NAMALWA (cell line): ENCODE measurements at places on chromosomes 16 and 17.
A peak's percentile ranks its signal among the peaks of the same experiment; 100 is the strongest.

- DNase-seq, result peak; percentile 52
Measured at GRCh38 chr17:55576237-55576995, 65.2 kb upstream of the SMIM36 start.

DNA sequence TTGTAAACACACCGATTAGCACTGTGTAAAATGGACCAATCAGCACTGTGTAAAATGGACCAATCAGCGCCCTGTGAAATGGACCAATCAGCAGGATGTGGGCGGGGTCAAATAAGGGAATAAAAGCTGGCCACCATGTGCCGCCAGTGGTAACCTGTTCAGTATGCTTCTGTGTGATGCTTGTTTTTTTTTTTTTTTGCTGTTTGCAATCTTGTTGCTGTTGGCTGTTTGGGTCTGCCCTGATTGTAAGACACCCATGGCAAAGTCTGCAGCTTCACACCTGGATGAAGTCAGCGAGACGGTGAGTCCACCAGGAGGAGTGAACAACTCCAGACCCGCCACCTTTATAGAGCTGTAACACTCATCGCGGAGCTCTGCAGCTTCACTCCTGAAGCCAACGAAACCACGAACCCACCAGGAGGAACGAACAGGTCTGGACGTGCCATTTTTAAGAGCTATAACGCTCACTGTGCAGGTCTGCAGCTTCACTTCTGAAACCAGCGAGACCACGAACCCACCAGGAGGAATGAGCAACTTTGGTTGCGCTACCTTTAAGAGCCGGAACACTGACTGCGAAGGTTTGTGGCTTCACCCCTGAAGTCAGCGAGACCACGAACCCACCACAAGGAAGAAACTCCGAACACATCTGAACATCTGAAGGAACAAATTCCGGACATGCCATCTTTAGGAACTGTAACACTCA lies 85.0 kb upstream of the MED9 start:
- DNase-seq, result peak; percentile 47

GRCh38 chr17:64547319-64547718 lies 40.5 kb downstream of the CEP95 start:
- no peak for DNase-seq

GRCh38 chr16:30904114-30904780 lies 7.8 kb downstream of the CTF1 start:
- no peak for DNase-seq

DNA sequence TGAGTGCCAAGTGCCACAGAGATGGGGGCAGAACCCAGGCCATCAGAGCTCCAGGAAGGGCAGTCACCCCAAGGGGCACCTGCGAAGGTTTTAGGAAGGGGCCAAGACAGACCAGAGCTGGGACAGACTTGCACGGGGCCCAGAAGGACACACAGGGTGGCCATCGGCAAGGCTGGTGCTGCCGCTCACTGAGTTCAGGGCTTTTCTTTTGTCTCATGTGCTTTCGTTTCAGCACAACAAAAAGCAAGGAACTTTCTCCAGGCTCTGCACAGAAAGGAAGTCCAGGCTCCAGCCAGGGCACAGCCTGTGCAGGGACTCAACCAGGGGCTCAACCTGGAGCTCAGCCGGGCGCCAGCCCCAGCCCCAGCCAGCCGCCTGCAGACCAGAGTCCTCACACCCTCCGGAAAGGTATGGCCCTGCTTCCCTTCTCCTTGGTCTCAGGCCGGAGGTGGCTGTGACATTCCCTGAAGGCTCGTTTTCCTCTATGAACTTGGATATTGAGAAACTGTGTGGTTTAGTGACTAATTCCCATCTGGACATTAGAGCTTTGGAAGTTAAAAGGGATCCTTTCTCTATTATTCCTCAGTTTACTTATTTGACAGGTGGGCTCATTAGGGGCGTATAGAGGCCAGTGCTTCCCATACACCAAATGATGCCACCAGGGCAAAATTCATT lies 37.9 kb downstream of the ELAC2 start:
- DNase-seq, result no peak

GRCh38 chr17:16923097-16923903 lies 48.6 kb downstream of the TNFRSF13B start:
- no peak for DNase-seq

- no peak for DNase-seq
Measured at GRCh38 chr17:46167826-46168569, 25.2 kb downstream of the KANSL1 start.

DNA sequence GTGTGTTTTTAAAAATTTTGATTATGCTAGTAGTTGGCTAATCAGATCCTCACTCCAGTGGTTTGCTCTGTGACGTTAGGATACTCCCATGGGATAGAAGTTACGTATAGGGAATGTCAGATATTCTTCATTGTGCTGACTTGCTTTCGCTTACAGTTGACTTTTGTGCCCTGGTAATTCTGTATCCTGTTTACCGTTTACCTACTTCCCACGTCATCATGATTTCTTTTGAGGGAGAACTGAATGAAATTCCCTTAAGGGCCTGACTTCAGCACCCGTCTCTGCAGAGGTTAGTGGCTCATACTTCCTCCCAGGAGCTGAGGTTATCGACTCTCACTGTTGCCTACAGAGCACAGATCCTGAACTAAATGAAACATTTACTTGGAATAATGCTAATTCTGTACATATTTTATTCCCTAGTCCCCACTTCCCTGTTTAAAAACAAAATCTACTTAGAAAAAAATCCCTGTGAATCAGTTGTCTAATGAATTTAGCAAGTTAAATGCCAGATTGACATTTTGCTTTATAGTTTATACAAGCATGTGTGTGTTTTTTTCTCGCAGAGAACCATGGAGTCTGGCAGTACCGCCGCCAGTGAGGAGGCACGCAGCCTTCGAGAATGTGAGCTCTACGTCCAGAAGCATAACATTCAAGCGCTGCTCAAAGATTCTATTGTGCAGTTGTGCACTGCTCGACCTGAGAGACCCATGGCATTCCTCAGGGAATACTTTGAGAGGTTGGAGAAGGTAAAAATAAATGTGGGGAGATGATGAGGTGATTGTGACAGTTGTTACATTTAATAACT lies 2.8 kb downstream of the PRKAR1A start:
- no peak for DNase-seq

DNA sequence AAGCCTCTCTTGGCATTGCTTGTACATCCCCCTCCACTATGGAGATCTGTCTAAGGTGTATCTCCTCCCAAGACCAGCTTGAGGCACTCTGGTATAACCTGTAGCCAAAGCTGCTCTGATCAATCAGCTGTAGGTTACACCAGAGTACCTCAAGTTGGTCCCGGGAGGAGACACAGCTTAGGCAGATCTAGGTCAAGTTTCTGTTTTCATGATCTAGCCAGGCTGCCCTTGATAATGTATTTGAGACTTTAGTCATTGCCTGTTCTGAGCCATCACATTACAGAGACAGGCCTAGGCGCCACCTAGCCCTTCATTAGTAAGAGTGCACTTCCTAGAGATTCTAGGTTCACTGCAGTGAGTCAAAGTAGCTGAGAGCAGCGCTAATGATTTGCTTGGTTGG lies 31.4 kb downstream of the ASGR1 start:
- no peak for DNase-seq

DNA sequence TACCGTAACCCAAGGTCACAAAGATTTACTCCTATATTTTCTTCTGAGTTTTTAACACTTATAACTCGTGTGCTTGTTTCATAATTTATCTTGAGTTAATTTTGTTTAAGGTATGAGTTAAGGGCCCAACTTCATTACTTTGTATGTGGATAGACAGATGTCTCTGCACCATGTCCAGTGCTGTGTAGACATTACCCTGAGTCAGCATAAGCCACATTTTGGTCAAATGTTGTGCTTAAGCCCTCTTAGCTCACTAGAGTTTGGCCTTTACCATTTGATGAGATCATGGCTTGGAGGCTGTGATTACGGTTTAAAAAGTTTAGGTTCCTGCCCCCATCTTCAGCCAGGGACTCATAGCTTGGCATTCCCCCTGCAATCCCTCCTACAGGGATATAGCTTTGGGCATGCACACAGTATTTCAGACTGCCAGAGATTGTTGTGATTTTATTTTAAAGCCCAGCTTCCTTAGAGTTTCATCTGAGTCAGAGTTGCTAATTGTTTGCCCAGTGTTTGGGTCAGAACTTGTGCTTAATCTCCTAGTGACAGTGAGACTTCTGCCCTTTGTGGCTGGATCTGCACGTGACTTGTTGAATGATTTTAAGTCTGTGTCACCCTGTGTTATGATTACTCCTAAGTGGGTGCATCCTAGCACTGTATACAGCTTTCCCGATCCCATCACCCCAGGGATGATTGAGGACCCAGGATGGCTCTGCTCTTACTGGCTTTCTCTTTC lies 393.1 kb downstream of the CNTNAP4 start:
- DNase-seq, result no peak

DNA sequence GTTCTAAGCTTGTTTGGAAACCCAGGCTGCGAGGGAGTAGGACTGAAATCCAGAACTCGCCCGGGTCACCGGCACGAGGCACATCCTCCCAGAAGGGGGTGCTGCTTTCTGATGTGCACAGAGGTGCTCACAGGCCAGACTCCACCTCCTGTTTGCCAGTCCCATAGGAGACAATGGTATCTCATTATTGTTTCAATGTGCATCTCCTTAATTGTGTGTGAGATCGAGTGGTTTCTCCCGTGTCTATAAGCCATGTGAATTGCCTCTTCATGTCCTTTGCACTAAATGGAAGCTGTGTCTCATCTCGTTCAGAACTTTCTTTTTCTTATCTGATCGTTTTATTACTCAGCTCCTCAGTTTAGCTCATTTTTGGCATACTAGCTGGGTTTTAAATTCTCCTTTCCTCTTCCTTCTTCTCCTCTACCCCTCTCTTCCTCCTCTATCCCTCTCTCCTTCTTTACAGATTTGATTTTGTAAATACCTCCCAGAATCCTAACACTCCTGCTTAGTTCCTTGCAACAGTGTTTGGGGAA lies 32.1 kb upstream of the PRKCB start:
- DNase-seq, result peak; percentile 81
